ENCODE measurements at places on chromosomes 4 and X.

GRCh38 chr4:38413524-38414341 lies 250.3 kb upstream of the KLF3 start:
- no peak for DNase-seq

GRCh38 chrX:106726485-106727437 lies at the start of gene RNF128:
TSS of gene RNF128 (plus strand) at chrX:106726701. CDS start at chrX:106726914, 213 bp downstream.
- no peak for DNase-seq

DNA sequence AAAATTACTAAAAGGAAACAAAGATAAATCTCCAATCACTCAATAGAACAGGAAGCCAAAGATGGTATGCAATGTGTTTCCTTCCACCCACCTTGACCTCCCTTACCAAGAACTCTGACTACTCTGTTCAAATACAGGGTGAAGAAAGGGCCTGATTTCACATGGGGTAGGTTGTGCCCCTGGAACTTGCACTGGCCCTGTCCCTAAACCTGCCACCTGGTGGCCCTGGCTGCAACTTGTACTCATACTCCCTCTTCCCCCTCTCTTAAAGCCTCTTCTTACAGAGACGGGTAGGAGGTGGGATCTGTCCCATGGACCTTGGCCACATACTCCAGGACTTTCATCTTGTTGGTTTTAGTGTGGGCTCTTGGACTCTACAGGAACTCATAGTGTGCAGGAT lies 17.3 kb upstream of the TMEM185A start:
- no peak for DNase-seq

DNA sequence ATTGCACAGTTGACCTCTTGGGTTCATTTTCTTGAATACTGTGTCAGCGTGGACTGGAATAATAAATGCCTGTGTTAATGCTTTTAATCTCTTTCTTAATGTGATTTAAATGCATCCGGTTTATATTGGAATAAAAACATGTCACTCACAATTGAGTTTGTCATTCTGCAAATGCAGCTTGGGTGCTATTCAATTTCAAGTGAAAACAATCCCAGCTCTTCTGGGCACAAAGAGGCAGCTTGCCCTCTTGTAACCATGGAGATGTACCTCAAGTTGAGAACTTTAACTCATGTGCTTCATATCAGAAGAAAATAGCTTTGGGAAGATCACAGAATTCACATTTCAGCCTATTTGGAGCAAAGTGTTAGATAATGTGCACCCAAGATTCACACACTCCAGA lies 355.7 kb upstream of the GNPDA2 start:
- DNase-seq, result no peak

GRCh38 chrX:25198253-25198652 lies 182.5 kb upstream of the ARX start:
- no peak for DNase-seq

- DNase-seq, result no peak
These were observed 142.7 kb downstream of the CPEB2 start for GRCh38 chr4:15144967-15145295.

DNA sequence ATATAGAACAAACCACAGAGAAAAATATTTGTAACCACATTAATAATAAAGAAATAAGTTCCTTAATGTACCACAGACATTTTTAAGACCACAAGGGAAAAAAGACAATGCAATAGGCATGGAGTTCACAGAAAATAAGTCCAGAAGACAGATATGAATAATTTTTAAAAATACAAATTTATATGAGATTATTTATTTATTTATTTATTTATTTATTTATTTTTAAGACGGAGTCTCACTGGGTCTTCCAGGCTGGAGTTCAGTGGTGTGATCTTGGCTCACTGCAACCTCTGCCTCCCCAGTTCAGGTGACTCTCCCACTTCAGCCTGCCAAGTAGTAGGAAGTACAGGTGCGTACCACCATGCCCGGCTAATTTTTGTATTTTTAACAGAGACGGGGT lies 53.7 kb downstream of the THAP9 start:
- DNase-seq, result no peak

- DNase-seq, result no peak
These were observed 57.1 kb downstream of the ADD1 start for GRCh38 chr4:2900741-2901140.
